ENCODE measurements at places on chromosomes 3 and 15.

GRCh38 chr3:62007036-62007435 is 366.3 kb downstream of the FEZF2 start:
- no peak for DNase-seq

- no peak for DNase-seq
Observed at GRCh38 chr15:50523851-50524251, 22.6 kb downstream of the USP50 start.

GRCh38 chr3:50015918-50016317 is 72.8 kb upstream of the RBM5 start:
- DNase-seq, result no peak

DNA sequence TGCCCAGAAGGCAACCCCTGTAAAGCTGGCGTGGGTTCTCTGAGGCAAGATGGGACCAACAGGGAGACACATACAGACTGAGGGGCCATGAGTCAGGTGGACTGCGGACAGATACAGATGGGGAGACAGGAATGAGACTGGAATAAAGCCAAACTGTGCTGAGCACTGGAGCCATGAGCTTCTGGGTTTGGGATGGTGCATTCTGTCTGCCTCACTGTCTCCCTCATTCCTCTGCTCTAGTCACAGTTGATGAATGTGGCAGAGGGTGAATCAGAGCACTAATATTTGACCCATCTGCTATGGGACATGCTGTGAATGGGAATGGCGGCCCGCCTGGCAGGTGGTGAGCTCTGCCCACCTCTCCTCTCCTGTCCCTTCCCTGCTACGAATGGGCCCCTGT is 262.9 kb downstream of the EPHB1 start:
- DNase-seq, result no peak

- peak; percentile 65 for DNase-seq
Observed at GRCh38 chr3:50616003-50616769, 765 bp upstream of the MAPKAPK3 start.

GRCh38 chr3:186599142-186599784 is 13.6 kb upstream of the AHSG start:
- no peak for DNase-seq

DNA sequence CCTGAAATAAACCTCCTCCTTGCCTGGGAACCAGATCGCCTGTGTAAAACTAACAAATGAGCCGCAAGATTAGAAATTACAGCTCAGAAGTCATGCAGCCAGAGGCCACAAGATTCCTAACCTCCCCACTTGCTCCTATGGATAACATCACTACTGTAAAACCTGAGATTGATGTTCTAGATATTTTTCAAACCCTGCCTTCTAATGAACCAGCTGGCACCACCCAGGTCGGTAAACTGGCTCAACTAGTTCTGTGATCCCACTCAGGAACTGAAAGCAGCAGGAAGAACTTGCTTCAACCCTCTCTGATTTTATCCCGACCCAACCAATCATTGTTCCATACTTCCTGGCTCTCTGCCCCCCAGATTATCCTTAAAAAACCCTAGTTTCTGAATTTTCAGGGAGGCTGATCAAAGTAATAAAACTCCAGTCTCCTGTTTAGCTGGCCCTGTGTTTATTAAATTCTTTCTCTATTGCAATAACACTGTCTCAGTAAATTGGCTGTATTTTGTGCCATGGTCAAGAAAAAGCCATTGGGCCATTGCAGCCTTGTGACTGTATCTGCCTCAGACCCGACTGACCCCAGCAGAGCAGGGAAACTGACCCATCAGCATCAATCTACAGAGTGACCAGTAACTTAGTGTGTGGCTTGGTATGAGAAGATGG is 98.9 kb downstream of the RPLP1 start:
- no peak for DNase-seq

- no peak for DNase-seq
Observed at GRCh38 chr3:28972921-28973320, 307.9 kb upstream of the RBMS3 start.

GRCh38 chr15:78301828-78302227 is 2.4 kb upstream of the SKIC8 start:
- DNase-seq, result no peak

DNA sequence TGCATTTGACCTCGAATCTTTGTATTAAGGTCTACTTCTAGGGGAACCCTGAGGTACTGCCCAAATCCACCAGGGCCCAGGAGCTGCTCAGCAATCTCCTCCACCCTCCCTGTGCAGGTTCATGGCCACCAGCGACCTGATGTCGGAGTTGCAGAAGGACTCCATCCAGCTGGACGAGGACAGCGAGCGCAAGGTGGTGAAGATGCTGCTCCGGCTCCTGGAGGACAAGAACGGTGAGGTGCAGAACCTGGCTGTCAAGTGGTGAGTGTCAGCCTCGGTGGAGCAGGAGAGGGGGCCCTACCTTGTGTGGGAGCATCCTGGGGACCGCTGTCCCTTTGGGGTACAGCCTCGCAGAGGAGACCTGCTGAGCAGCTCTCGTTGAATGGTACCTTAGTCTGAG is 6.9 kb downstream of the CAND2 start:
- DNase-seq, result no peak

DNA sequence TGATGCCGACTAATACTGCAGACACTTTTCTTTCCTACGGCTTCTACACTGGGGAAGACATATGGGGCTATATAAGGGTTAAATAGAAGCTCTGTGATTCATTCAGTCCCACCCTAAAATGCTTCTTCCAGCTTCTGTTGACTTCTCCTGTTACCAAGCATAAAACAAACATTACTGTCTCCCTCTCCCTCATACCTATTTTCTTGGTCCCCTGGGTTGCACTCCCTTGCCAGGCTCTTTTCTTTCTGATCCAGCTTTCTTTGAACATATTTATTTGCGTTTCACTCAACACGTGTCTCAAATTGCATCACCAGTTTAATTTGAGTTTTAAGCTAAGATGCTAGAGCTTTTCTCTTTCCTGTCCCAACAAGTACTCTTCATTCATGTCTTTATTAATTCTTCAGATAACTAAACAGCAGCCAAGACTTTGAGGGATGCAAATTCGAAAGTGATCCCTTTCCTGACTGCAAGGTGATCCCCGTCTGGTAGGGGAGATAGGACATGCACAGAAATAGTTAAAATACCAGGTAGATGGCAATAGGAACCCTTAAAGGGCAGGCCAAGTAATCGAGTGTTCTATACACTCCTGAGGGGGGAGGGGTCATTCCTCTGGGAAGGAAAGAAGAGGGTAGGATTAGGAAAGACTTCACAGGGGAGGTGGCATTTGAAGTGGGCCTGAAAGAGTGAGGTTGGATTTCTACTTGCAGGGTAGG is 198.6 kb upstream of the BCL6 start:
- no peak for DNase-seq

DNA sequence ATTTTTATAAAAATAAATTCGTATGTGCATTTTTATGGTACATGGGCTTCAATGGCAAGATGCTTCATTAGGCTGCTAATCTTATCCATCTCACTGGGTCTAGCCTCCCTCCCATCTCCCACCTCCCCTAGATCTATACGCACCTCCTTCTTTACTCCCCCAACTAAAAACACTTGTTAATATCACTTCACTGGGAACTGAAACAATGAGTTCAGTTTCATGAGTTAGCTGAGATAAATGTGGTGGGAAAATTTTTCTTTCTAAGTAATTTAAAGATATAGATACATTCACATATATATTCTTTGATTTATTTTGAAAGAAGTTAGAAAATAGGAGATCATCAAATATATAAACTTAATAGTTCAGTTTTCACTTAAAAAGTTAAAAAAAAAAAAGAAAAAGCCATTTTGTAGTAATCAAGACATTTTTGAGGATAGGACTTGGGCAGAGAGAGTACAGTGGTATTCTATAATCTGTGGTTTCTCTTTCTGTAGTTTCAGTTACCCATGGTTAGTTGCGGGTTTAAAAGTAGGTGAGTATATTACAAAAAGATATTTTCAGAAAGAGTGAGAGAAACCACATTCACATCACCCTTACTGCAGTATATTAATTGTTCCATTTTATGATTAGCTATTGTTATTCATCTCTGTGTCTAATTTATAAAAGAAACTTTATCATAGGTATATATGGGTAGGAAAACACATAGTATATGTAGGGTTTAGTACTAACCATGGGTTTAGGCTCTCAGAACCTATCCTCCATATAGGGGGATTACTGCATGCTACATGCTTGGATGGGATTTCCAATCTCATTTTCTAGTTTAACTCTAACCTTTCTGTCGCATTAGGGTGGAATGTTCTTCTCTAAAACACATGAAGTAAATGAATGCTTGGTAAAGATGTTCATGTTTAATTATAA is 316.0 kb upstream of the CBLB start:
- no peak for DNase-seq

- no peak for DNase-seq
Observed at GRCh38 chr3:47394140-47394870, 13.5 kb downstream of the PTPN23 start.

DNA sequence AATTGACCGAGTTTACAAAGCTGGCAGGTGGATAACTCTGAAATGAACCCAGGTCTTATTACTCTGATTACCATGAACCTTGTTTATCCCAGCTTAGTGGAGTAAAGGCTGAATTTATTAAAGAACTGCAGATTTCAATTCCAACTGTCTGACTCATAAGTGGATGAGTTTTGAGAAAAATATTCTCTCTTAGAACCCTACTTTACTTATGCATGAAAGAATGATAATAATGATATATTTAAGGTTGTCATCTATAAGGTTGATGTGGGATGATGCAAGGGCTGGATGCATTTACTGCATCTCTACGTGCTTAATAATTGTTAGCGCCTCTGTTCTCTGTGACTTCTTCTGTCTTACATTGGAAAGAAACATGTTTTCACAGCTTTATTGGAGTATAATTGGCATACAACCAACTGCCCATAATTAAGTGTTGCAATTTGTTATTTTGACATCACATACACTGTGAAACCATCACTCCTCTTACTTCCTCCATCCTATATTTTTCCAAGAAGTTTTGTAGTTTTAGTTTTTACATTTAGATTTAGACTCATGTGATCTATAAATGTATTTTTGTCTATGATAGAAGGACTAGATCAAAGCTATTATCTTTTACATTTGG is 771.2 kb upstream of the ARRDC4 start:
- no peak for DNase-seq

DNA sequence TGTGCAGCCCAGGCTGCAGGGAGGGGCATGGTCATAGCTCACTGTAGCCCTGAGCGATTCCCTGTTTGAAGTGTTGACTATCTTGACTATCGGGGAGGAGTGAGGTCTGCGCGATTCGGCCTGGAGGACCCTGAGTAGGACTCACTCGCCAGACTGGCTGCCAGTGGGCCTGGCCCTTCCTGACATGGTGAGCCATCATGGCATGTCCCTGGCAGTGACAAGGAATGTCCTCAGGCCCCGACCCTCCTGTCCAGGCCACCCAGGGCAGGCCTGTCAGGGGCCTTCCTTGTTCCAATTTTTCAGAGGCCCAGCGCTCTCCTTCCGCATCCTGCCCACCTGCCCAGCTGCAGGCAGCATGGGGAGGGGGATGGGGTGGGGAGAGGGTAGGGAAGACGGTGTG is 5.2 kb upstream of the OCA2 start:
- DNase-seq, result no peak

DNA sequence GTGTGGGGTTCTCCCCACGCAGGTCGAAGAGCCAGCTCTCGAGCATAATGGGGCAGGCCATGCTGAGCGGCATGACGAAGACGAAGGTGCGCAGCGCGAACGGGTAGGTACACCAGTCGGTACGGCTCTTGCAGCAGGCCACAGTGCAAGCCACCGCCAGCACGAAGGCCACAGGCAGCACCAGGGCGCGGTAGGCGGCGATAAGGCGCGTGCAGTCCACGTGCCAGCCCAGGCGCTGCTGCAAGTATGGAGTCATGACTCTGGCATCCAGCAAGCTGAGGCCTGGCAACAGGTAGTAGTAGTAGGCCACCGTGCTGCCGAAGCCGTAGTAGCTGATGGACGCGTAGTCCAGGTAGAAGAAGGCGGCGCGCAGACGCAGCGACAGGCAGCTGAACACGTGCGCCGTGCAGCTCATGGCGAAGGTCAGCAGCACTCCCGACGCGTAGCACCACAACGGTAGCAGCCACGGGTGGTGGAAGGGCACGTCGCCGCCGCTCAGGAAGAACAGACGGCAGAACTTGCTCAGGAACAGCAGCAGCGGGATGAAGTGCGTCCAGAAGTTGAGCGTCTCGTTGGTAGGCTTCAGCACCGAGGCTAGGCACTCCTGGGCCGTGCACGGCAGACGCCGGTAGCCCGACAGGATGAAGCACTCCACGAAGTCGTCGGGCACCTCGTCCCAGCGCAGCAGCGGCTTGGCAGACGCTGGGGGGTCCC is 797 bp downstream of the PAQR9 start:
- no peak for DNase-seq

GRCh38 chr3:121822973-121823372 is 11.9 kb downstream of the IQCB1 start:
- DNase-seq, result no peak

Measured in cerebellar nuclear complex (tissue), 1 donor.